ENCODE measurements at places on chromosomes 3 and 15.

DNA sequence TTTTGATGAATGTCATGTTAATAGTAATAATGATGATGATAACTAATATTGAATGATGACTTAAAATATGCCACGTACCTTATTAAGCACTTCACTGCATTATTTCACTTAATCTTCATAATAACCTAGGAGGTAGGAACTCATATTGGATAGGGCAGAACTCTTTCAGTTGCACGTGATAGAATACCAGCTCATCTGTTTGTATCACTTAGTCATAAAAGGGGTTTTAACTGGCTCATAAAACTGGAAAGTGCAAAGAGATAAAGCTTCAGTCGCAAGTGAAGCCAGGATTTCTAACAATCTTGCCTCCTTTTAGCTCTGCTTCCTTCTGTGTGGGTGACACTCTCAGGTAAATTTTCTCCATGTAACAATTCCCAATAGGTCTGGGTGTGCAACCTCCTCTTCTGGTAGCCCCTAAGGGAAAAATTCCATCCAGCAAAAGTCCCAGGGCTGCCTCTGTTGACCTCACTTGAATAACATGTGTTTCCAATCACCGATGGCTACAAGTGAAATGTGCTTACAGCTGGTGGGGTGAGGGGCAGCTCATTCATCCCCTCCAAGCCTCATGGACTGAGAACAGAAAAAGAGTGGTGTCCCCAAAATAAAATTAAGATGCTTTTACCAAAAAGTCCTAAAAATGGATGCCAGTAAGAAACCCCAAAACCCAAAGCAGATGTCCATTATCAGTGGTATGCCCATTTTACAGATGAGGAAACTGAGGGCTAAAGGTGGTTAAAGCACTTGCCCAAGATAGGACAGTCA is 9.3 kb downstream of the GXYLT2 start:
- no peak for DNase-seq

DNA sequence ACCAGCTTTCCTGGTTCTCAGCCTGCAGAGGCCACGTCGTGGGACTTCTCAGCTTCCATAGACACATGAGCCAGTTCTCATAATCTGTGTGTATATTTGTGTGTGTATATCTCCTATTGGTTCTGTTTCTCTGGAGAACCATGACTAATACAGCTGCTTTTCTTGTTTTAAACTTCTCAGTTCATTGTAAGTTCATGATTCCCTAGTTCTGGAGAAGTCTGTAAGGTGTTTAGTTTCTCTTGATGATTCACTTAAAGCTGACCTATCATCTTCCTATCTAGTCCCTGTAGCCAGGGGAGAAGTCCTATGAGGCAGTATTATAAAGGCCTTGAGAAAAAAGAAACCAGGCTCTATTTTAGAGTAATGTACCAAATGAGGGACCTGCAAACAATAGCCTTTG is 147.7 kb downstream of the RYR3 start:
- no peak for DNase-seq

DNA sequence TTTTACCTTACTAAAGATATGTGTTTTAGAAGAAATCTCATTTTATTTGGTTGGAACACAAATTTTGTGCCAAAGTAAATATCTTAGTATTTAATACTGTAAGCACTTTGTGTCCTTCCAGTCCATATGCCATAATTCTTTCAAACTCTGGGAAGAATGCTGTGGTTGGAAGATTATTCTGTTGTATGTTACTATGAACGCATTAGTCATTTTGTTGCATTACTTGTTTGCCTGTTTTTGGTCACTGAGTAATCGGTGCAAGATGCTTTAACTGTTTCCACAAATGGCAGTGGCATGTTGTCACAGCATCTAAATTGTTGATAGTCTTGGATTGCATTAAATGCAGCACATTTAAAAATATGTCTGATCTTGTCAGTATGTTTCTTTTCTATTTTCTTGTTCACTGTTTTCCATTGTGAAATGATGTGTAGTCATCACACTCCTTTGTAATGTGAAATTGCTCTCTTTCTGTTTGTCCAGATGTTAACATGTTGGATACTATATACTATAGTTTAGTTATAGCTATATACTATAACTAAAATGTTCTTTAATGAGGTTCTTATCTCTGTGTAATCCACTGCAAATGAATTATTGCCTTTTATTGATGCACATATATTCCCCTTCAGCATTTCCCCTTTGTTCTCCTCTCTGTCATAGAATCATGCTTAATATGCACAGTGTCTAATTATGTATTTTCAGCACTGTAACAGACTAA is 89.9 kb upstream of the FLNB start:
- DNase-seq: no peak

DNA sequence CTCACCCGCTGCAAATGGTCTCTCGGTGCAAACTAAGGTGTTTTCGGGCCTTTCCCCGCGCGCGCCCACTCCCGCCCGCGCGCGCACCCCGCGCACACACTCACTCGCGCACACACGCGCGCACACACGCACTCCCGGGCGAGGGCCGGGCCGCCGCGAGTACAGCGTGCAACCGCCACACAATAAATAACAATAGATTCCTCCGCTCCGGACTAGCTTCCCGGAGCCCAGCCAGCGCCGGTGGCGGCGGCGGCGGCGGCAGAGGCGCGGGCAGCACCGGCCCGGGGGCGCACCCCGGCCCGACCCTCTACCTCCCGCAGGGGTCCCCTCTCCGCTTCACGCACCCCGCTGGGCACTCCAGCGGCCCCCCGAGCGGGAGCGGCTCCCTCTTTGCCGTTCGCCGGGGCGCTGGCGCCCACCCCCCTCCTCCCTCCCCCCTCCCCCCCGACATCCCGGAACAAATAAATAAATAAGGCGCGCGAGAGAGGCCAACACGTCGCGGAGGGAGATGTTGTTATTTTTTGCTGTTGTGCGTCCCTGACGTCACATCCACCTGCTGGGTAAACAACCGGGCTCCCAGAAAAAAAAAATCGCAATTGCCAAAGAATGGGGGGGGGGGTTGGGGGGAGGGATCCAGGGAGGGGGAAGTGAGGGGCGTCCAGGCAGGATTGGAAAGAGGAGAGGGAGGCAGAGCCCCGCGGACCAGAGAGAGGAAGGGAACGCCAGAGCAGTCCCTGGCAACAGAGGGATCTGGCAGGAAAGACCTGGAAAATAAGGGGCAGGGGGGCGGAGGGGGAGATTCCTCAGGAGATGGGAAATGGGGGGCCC is at the start of gene FOXP1:
Gene FOXP1, minus strand, starts transcription at position 163 of the 828 bp plus-strand sequence. CDS start 385,347 bp downstream, outside the sequence.
- no peak for DNase-seq

DNA sequence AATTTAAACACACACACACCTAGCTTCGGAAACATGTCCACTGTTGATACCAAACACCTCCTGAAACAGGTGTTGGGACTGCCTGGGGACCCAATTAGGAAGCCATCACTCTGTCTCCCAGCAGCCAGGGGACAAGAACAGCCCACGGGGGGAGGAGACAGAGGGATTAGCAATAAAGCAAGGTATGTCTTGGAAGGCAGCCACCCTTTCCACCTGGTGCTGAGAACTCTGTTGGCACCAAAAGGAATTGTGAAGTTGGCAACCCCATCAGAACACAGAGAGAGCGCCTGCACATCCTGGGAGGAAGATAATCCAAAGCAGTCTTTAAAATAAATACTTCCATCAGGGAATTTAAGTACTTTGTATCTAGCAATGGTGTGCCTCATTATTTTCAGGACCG is 111.0 kb downstream of the ADAMTS17 start:
- DNase-seq: no peak

- DNase-seq: peak; percentile 86
These were observed 93.1 kb downstream of the LRIG1 start for GRCh38 chr3:66407611-66408218.

DNA sequence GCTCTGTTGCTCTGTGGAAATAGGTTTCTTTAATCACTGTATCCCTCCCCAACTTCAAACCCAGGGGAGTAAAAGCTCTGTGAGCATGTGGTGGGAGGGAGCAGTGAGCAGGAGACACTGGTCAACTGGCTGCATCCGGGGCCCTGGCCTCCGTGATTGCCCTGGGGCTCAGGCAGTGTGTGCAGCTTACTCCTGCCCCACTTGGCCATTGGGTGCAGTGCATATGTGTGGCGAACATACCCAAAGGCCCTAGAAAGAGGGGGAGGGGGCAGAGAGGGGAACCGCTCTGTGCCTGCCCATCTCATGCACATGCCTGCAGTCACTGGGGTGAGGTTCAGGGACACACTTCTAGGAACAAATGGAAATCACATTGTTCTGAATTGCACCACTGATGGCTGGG is 378.7 kb downstream of the ZBBX start:
- no peak for DNase-seq

DNA sequence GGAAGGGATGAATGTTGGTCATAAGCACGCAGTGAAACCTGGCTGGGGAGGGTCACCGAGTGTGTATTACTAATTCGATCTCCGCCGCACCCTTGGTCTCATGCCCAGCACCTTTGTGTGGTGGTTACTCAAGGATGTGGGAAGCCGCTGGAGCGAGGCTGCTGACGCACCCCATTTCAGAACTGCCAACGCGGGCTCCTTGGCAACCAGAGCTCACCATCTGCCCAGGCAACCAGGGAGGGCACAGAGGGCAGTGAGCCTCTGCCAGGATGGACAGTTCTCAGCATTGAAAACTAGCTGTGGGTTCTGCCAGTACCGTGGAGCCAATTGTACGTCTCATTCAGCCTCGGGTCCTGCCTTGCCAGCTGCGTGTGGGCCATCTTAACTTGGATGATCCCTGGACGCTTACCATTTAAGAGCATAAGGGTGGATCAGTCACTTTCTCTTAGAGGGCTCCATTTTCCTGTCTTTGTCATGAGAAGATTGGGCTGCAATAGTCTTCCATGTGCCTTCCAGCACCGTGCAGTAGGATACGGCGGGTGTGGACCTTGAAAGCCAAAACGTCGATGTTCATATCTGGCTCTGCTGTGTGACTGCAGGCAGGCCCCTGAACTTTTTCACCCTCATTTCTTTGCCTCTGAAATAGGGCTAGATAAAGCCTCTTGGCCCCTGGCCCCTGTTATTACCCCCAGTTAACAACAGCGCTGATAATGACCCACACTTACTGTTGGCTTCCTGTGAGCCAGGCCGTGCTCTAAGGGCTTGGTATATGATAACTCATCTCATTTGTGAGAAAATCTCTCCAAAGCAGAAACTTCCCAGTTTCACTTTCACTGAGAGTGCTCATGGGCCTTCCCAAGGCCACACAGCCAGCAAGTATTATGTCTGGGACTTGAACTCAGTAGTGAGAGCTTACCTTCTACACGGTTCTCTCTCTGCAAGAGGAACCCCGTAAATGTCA is 238.8 kb downstream of the OPA1 start:
- DNase-seq: peak; percentile 13

DNA sequence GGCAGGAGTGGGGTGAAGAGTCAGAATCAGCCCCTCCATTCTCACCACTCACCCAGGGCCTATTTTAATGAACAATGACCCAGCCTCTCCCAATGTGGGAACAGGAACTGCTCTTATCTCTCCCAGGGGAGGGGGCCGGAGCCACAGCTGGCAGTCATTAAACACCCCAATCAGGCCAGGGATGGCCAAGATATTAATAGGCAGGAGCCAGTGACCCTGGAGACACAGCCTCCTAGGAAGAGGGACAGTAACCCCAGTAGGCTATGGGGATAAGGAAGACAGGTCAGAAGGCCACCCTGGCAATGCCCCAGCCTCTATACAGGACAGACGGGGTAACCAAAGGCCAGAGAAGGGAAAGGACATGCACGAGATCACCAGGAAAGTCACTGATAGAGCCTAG is 38.6 kb downstream of the VIPR1 start:
- no peak for DNase-seq

- no peak for DNase-seq
These were observed 15.7 kb upstream of the DYNC1LI1 start for GRCh38 chr3:32586356-32586755.

DNA sequence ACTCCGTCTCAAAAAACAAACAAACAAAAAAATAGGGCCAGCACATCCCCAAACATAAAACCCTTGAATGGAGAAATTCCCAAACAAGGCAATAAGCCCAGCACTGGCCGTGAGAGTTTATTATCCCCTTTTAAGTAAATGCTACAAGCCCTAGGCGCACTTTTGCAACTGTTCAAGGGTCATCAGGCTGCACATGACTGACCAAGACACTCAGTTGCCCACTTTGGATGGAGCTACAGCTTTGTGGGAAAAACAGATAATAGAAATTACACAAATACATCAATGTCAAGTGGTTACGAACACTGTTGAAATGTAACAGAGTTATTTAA is 33.7 kb upstream of the ZNF445 start:
- DNase-seq: no peak

GRCh38 chr15:64284042-64284441 is 71.9 kb downstream of the CSNK1G1 start:
- no peak for DNase-seq

GRCh38 chr3:150740733-150741496 is 22.1 kb downstream of the SIAH2 start:
- DNase-seq: no peak

- no peak for DNase-seq
These were observed 134.7 kb downstream of the KLF13 start for GRCh38 chr15:31461375-31461774.

GRCh38 chr3:191385101-191385500 is 54.8 kb upstream of the UTS2B start:
- DNase-seq: no peak

- DNase-seq: no peak
These were observed 18.6 kb downstream of the SAMD7 start for GRCh38 chr3:169929830-169930519.

DNA sequence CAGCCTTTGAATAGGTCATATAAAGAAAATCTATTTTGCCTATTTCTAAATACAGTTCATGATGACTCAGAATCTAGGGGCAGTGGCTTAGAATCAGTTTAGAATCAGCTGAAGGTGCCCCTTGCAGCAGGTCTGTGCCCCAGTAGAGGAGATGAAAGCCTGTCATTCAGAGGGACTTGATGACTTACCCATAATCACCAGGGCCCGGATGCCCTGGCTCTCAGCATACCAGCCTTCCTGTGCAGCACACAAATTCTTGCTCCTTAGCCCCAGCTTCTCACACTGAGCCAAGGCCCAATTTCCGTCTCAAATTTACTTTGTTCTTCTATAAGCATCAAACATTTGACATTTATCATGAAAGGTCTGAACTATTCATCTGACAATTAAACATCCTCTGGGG is 83.2 kb upstream of the EOMES start:
- DNase-seq: no peak

GRCh38 chr3:161284989-161285388 is 63.9 kb downstream of the NMD3 start:
- DNase-seq: no peak

DNA sequence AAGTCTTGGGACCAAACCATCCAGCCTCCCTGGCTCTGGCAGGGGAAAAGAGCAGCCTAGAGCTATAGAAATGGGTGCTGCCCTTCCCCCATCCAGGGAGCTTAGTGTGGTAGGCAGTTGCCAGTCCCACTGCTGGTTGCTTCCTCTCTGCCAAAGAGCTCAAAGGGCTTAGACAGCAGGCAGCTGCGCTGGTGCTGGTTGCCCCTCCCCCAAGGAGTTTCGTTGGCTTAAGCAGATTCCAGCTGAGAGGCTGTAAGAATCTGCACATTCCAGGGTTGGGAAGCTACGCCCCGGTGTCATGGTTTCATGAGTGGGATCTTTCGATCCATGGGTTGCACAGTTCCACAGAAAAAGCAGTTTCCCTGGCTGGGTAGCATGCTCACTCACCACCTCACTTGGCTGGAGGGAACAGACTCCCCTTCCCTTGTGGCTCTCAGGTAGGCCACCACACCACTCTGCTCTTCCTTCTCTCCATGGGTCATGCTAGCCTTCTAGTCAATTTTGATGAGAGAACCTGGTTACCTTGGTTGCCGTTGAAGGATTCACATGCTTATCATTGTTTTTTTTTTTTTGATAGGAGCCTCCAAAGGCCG is 195.1 kb downstream of the EPHA6 start:
- no peak for DNase-seq

GRCh38 chr3:102905811-102906210 is 471.0 kb downstream of the ZPLD1 start:
- no peak for DNase-seq
